ENCODE measurements at places on chromosomes 3 and 15. TPM values are rescaled to one million over a fixed set of nuclear protein-coding genes. Genes with fewer than 3 reads are reported as not detected.

DNA sequence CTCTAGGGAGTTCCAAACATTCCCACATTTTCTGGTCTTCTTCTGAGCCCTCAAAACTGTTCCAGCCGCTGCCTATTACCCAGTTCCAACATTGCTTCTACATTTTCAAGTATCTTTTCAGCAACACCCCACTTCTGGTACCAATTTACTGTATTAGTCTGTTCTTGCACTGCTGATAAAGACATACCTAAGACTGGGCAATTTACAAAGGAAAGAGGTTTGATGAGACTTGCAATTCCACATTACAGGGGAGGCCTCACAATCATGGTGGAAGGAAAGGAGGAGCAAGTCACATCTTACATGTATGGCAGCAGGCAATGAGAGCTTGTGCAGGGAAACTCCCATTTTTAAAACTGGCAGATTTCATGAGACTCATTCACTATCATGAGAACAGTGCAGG is 629.1 kb upstream of the NR2F2 start:
- no peak for DNase-seq

- DNase-seq, result no peak
These were observed 515.3 kb downstream of the EPHB1 start for GRCh38 chr3:135310317-135310716.

DNA sequence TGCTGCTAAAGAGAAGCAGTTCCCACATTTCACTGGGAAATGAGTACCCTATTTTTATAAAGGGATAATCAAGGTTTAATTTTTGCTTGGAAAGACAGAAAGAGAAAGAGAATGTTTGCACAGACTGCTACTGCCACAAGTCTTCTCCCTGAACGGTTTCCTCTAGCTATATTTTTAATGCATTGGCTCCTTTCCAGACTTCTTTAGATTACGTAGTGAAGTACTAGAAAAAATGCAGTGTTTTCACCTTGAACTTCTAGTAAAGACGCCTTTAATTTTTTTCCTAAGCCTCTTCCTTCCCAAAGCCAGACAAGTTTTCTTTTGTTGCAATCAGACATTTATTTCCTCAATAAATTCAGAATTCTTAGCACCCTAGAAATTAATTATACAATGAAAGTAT is 248.3 kb upstream of the CCDC54 start:
- no peak for DNase-seq

DNA sequence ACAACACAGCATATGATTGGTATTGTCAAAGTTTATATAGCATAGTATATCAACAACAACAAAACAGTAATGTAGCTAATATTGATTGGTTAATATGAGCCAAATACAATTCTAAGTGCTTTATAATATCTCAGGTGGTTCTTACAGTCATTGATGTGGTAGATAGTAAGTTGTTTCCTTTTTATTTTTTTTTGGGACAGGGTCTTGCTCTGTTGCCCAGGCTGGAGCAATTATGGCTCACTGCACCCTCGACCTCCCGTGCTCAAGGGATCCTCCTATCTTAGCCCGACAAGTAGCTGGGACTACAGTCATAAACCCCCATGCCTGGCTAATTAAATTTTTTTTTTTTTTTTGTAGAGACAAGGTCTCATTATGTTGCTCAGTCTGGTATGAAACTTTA is 2.7 kb downstream of the RNF13 start:
- no peak for DNase-seq

DNA sequence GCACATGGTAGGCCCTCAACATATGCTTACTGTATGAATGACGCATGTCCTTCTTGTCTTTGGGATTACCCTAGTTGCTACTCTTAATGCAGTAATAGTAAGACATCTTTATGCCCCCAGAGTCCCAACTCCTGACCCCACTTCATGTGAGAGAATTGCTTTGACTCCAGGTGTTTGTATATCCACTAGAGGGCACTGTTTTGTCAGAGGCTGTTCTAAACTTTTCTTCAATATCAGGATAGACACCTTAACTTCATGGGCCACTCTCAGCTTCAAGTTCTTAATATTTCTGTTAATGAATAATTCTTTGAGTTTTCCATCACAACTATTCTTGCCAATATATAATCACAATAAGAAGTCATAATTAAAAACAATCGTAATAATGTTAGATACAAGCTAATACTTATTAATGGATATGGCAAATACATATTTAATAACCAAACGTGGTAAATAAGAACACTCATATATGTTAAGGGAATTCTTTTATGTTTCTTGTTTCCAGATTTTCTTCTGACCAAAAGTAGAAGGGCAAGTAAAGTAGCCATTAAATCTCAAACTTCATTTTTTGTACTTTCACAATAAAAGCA is 337.2 kb upstream of the DNAJC19 start:
- no peak for DNase-seq

DNA sequence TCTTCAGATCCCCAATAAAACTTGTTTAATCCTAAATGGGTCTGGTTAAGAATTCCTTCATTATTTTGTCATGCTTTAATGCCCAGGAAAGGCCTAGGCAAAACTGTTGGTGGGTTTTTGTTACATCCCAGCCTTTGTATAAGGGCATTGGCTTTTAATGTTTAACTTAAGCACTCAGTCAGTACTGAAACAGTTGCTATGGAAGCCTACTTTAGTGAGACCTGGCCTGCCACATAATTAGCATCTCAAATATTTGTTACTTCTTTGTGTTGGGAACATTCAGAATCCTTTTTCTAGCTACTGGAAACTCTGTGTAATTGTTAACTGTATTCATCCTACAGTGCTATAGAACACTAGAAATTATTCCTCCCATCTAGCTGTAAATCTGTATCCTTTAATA is 369.6 kb upstream of the ATP10A start:
- no peak for DNase-seq

DNA sequence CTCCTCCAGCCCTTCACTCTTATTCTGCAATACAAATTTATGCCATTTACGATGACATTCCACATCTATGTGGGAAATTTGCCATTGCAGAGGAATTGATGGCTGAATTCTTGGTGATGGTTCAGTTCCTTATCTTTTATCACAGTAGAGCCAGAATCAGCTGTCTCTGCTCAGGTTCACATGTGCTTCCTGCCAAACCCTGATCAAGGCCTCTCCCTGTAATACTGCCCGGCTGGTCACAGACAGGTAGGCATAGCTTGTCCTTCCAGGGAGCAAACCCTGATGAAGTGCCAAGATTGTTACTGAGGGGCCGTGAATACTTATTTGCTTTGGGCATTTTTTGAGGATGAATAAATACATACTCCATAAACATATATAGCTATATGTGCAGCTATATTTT is 450.0 kb downstream of the NSUN3 start:
- DNase-seq, result no peak

GRCh38 chr15:77836121-77836692 is 203.5 kb upstream of the LINGO1 start:
- no peak for DNase-seq

GRCh38 chr3:101036213-101036618 is 43.0 kb upstream of the ABI3BP start:
- DNase-seq, result no peak

DNA sequence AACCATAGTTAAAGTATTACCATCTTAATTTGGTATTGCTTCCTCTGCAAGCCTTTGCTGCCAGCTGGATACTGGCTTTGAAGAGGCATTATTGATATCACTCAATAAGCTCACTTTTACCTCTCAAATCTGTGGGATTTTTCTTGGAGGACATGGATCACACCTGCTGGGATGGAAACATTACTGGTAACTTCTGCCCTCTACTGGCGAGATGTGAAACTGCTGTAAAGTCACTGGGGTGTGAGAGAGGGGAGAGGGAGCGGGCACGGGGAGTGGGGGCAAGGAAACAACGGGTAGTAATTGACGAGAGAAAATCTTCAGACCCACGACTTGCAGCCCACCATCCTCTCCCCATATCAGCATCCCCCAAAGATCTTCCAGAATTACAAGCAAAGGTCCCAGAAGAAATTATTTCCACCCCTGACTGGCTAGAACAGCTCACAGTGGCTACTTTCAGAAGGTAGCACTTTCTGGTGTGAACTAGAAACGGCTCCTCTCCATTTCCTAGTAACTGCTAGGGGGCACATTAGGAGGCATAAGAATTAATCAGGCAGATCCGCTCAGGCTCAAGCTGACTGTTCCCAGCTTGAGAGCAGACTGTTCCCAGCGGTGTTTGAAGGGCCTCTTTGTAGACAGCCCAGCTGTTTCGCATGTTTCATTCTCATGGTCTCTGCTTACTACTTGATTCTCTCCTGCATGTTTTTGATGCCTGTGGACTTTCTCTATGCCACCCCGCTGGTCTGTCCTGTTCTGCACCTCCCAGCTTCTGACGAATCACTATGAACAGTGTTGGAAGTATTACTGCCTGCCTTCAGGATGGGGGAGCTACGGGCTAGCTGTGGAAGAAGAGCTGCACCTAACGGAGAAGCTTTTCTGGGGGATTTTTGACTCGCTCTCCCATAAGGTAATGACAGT is 230.4 kb upstream of the CHRM5 start:
- DNase-seq, result no peak

- no peak for DNase-seq
These were observed 38.5 kb upstream of the C15orf39 start for GRCh38 chr15:75163150-75163564.

GRCh38 chr3:171225165-171225564 is 198.6 kb upstream of the SLC2A2 start:
- DNase-seq, result no peak

DNA sequence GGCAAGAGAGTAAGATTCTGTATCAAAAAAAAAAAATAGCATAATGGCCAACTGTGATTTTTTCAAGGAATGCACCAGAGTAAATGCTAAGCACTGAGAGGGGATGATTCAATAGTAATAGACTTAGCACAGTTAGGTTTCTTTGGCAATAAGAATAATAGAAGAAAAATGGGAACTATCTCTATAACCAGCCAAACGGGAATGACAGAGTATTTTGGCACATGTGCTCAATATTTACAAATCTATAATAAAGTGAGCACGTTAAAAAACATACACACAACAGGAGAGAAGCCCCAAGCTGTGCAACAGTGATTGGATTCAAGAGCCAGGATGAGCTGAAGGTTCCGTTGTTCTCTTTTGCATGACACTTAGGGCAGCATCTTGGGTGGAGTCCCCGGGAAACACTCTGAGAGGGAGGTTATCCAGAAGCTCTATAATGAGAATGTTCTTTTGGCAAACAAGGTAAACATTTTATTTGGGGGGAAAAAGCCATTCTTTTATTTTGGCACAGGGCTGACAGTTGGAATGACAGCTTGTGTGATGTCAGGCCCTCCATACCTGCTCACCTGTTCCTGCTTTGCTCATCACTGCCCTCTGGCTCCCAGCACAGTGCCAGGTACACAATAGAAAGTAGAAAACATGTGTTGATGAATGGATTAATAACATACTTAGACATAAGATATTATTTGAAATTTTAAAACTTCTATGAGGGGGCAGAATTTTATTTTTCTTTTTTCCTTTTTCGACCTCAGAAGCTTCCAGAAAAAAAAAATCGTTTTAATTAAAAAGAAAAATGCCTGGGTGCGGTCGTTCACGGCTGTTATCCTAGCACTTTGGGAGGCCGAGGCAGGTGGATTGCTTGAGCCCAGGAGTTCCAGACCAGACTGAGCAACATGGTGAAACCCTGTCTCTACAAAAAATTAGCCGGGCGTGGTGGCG is 44.0 kb upstream of the MUC4 start:
- no peak for DNase-seq

DNA sequence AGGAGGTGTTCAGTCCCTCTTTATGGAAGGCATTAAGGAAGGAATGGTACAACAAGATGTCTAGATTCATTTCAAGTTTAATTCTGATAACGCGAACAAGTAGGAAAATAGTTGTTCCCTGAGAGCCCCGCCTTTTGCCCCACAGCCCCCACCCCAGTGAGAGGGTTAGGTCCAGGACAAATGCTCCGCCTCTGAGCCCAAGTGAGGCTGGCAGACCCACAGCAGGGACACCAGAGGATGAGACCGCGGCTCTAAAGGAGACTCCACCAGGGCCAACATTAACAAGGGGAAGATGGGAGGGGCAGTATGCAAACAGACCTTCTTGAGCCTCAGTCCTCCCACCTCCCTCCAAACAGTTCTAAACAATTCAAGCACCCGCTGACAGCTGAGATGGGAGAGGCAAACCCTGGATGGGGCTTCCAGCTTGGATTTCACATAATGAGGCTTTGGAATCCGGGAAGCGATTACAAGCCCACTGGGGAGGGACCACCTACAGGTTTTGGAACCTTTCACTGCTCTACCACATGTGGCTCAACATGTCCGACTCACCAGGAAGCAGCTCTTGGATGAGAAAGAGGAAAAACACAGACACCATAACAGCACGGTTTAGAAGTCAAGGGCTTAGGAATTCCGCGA is 42.9 kb upstream of the IREB2 start:
- no peak for DNase-seq

DNA sequence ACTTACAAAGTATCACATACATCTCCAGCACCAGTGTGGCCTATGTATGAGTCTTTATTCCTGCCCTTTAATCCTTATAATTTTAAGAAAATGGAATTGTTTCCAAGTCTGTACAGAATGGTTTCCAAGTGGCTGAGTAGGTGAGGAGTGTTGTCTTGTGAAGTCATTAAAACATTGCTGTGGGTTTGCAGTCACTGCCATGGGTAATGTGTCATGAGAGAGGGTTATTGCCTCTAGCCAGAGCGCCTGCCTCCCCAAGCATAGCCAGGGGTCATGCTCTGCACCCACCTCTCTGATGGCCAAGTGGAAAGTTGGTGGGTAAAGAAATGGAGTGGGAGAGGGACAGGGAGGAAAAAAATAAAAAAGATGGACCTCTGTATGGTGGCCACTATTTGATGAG is 25.3 kb downstream of the TRAK1 start:
- no peak for DNase-seq

- no peak for DNase-seq
These were observed 800 bp downstream of the DAG1 start for GRCh38 chr3:49470714-49471420.

GRCh38 chr3:78398401-78398800 is 1358.5 kb downstream of the ROBO2 start:
- DNase-seq, result no peak

GRCh38 chr15:57705746-57706404 is 639 bp upstream of the POLR2M start:
- DNase-seq, result no peak

DNA sequence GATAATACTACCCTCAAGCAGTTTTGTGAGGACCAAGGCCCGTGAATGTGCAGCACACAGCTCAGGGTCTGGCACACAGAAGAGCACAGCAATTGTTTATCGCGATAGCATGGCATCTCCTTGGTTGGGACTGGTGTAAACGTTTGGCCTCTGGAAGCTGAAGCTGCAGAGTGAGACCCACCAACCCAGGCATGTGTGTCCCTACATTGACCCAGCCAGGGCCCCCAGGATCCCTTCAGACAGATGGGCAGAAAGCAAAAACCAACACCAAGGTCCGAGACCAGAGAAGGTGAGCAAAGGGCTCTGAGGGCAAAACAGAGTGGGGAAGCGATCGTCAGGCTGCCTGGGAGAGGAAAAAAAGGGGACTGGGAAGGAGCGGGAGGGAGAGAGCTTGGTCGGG is 12.6 kb upstream of the PSTPIP1 start:
- DNase-seq, result no peak

HDC gene
- total RNA-seq, result 2.4 TPM

TMIE gene
- not detected for total RNA-seq

IL17RD gene
- total RNA-seq, result 13.2 TPM

SCG5 gene
- not detected for total RNA-seq

ABI3BP gene
- 129 TPM for total RNA-seq

DNAJC17 gene
- 8.8 TPM for total RNA-seq

TMEM45A gene
- 27.9 TPM for total RNA-seq

PPP1R14D gene
- total RNA-seq, result not detected

Data from omental fat pad (tissue), 4 donors.